Urinary bladder (tissue), 4 donors: ENCODE measurements at places on chromosomes 3 and 15. TPM values are rescaled to one million over a fixed set of nuclear protein-coding genes. Genes with fewer than 3 reads are reported as not detected.

The NR1I2 gene
- polyA plus RNA-seq, result 0.11 TPM

The CD80 gene
- polyA plus RNA-seq, result 0.08 TPM

The ZKSCAN7 gene
- 3.7 TPM for polyA plus RNA-seq

The GUCA1C gene
- polyA plus RNA-seq, result 0.28 TPM

The TERC gene
- not detected for polyA plus RNA-seq

The GXYLT2 gene
- 2.6 TPM for polyA plus RNA-seq

The RBM6 gene
- 66.0 TPM for polyA plus RNA-seq

The ARGFX gene
- not detected for polyA plus RNA-seq

The SPG21 gene
- 87.6 TPM for polyA plus RNA-seq

The CCDC80 gene
- 62.3 TPM for polyA plus RNA-seq
